ENCODE measurements at places on chromosomes 2 and 18. TPM values are rescaled to one million over a fixed set of nuclear protein-coding genes. Genes with fewer than 3 reads are reported as not detected.

Gene MLPH
- 244 TPM for total RNA-seq

- H3K27ac ChIP-seq: no peak overlapping the region
- H3K4me1 ChIP-seq: no peaks in the 10 kb centered on the region
- H3K4me3 ChIP-seq: no peak overlapping the region
- DNase-seq: no peak
These were observed 25.8 kb upstream of the CABYR start for GRCh38 chr18:24112874-24113615.

GRCh38 chr2:238287737-238288649, at the start of gene PER2:
Gene PER2 (minus strand): TSS chr2:238288610. CDS start chr2:238277936, 10,674 bp downstream.
- H3K4me3 ChIP-seq: peak within 1 kb of the TSS; percentile 61
- no peaks in the 10 kb centered on the region for H3K36me3 ChIP-seq
- DNase-seq: peak; percentile 90
- H3K27ac ChIP-seq: peak within 1 kb of the TSS; percentile 87

DNA sequence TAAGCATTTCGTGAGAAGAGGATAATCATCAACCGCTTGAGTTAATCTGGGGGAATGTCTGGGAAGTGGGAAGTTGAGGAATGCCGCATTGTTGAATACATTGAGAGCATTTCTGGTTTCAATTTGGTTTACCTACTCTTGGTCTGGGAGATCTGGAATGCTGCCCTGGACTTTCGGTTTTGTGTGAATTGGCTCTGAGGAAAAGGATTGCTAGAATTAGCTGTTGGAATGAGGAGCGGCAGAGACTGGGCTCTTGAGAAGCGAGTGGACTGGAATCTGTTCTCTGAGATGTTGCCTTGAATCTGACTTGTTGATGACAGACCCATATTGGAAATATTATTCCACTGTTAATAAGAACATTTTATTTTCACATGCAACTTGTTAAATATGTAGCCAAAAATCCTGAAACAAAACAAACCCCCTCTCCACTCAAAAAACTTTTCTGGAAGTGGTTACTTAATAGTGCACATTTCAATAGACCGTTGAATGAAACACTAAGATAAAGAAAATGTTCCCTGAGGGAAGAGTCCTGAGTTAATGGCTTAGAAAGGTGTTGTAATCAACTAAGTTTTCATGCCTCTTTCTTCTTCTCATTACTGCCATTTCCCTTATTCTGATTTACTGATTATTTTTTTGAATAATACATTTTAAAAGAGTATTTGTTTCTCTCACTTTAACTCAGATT, 50.8 kb downstream of the PTPRM start:
- H3K27ac ChIP-seq: peak overlapping the region; percentile 36
- DNase-seq: peak; percentile 77
- H3K4me1 ChIP-seq: peaks cover 16% of the 10 kb centered on the region
- no peaks in the 10 kb centered on the region for H3K27me3 ChIP-seq

Measured in left lung (tissue), 14 donors.